ENCODE measurements at places on chromosomes 2 and 18. TPM values are rescaled to one million over a fixed set of nuclear protein-coding genes. Genes with fewer than 3 reads are reported as not detected.

- DNase-seq: no peak
Measured at GRCh38 chr2:43312755-43313641, 86.6 kb upstream of the ZFP36L2 start.

GRCh38 chr2:101371636-101372035, 15.7 kb downstream of the CREG2 start:
- DNase-seq: no peak

DNA sequence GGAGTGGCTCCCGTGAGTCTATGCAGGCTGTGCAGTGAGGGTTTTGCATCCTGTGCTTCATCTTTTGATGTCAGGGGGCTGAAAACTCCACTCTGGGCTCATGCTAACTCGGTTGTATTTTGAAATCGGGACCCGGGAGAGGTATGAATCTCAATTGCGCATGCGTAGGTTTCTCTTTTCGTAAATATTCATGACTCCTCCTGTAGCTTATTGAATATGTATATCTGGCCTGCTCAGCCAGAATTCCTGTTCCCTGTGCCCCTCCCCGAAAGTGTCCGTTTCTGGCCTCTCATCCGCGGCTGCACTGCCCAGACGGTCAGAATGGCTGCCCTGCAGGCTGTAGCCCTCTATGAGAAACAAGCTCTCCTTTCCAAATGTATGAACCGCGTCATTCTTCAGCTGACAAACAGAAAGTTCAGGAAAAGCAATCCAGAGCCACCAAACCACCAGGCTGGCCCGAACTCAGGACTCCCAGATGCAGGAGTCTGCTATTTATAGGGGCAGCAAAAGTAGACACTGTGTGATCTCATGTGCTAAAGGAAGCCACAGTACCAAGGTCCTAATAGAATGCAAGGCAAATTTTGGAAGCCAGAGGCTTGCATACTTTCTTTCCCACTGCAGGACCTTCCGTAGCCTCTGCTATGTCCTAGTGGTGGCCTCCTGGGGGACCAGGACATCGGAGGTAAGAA, 41.7 kb downstream of the AKAIN1 start:
- no peak for DNase-seq

DNA sequence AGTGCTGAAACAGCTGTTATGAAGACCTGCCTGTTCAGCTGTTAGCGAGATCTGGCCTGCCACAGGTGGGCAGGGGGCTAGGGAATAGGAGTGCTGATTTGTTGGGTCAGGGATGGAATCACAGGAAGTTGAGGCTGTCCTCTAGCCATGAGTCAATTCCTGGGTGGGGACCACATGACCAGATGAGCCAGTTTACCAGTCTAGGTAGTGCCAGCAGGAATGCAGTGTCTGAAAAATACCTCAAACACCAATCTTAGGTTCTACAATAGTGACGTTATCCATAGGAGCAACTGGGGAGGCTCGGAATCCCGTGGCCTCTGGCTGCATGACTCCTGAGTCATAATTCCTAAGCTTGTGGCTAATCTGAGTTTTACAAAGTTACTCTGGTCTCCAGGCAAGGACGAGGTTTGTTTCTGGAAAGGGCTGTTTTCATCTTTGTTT, 44.9 kb downstream of the DYSF start:
- no peak for DNase-seq

GRCh38 chr2:239106966-239107365, 259.1 kb downstream of the TWIST2 start:
- DNase-seq: no peak

DNA sequence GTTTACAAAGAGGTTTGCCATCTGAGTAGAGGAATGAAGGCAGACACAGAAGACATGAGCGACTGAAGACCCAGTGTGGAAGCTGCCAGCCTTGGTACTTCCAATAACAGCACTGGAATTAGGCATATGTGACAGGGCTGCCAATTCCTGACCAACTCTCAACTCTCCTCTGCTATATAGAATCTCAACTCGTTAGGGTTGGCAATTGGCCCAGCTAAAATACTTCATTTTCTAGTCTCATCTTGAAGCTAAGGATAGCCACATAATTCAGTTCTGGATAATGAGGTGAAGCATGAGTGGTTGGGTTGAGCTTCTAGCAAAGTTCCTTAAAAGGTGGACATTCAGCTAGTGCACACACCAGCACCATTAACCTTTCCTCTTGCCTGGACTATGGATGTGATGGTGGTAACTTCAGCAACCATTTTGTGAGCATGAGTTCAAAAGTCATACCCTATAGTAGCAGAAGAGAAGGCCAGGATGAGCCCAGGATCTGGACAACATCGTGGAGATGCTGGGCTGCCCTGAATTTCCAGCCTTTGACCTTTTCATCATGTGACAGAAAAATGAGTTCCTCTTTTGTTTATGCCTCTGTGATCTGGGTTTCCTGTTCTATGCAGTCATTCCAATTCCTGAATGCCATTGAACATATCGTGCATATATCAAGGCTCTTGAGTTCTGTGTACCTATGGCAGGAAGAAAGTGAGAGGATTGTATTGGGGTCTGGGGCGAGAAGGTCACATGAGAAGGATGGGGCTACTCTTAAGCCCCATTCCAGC, 68.1 kb upstream of the HAAO start:
- DNase-seq: no peak

- peak; percentile 36 for DNase-seq
Measured at GRCh38 chr2:71530641-71531332, 77.4 kb downstream of the DYSF start.

GRCh38 chr2:133600266-133600928, 32.1 kb upstream of the NCKAP5 start:
- DNase-seq: no peak

DNA sequence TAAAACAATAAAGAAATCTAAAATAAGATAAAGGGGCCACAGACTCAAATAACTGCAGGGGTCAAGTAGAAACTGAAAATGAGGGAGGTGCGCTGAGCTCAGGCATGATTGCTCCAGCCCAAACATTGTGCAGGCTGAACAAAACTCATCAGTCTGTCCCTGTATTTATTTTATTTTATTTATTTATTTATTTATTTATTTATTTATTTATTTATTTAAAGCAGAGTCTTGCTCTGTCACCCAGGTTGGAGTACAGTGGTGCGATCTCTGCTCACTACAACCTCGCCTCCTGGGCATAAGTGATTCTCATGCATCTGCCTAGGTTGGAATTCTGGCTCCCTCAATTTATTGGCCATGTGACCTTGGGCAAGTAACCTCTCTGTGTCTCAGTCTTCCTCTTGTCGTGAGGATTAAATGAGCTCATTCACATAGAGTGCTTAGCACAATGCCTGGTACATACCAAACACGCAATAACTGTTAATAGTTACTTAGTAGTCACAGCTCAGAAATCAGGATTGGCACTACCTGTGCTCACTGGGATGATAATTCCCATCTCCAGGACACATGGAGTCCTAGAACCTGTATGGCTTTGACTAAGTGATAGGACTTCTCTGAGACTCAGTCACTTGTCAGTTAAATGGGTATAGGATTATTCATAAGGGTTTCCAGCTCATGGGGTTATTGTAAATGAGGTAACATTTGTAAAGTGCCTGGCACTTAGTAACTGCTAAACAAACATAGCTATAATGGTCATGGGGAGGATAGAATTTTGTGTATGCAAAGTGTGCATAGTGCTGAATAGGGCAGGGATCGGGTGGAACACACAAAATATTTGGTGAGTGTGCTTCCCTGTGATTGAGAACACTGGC, 6.0 kb downstream of the SPEG start:
- no peak for DNase-seq

- no peak for DNase-seq
Measured at GRCh38 chr2:25529034-25529433, 144.3 kb downstream of the DTNB start.

- no peak for DNase-seq
Measured at GRCh38 chr18:42915299-42915698, 200.2 kb downstream of the RIT2 start.

- DNase-seq: no peak
Measured at GRCh38 chr2:163248376-163249253, 410.0 kb upstream of the KCNH7 start.

GRCh38 chr2:9821805-9822445, 21.3 kb upstream of the TAF1B start:
- no peak for DNase-seq

DNA sequence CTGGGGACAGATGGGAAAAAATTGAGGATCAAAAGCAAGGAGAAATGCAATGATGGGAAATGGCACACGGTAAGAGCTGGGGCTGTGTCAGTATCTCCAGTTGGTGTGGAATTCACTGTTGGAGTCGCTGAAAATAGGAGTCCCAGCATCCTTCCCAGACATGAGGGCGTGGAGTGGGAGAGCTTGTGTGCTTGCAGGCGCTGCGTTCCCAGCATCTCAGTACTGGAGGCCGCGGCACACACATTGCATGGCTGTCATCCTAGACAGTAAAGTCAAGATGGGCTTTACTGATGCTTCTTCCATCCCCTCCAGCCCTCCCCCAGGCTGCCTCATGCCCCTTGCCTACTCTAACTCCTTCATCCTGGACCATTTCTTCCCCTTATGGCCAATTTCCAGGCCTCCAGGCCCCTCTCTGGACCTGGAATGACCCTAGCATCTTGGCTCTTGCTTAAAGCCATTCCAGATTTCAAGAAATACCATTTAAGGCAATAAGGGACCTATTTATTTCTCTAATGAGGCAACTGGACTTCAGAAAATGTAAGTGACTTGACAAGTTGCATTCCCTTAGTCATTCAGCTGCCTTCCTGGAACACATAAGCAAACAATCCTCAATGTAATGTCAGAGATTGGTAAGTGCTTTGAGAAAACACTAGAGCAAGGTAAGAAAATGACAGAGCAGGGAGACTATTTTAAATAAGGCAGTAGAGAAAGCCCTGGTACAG, 70.5 kb upstream of the TTC39C start:
- DNase-seq: no peak

DNA sequence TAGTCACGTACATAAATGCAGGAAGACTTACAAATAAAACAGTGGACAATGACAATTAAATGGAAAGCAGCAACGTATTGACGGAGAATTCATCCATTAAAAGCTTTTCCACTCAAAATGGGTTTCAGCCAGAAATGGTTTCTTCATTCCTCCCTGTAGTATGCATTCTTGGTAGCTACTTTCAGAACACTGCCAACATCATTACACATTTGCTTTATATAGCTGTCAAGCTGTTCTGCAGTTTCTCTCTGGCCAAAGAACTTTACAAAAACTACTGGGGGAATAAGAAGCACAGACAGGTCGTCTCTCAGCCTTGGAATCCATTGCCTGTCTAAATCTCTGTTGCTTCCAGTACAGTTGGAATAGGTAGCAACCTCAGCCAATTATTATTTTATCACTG, 84.1 kb upstream of the NCKAP5 start:
- DNase-seq: no peak

DNA sequence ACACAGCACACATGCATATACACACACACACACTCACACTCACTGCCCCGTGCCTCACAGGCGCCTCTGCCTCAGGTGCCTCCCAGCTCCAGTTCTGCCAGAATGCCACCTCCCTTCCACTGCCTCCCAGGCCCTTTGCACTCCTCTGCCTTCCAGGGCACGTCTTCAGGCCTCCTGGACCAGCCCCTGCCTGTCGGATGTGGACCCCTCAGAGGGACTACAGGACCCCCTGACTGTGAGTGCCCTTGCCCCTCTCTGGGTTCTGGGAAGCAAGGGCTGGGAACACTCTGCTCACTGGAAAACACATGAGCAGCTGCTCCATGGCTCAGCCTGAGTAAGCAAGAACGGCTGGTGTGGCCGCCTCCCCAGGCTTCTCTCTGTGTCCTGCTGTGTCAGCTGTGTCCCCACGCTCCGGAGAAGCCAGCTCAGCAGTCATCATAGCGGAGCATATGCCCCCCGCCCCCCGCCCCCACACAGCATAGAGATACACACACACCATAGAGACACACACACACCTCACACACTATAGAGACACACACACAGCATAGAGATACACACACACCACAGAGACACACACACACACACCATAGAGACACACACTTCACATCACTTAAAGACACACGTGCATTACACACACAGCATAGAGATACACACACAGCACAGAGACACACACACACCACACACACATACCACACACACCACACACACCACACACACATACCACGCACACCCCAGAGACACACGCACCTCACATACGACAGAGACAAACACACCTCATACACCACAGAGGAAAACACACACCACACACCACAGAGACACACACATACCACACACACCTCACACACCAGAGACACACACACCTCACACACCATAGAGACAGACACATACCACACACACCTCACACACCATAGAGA, 271.3 kb downstream of the CYRIA start:
- no peak for DNase-seq

DNA sequence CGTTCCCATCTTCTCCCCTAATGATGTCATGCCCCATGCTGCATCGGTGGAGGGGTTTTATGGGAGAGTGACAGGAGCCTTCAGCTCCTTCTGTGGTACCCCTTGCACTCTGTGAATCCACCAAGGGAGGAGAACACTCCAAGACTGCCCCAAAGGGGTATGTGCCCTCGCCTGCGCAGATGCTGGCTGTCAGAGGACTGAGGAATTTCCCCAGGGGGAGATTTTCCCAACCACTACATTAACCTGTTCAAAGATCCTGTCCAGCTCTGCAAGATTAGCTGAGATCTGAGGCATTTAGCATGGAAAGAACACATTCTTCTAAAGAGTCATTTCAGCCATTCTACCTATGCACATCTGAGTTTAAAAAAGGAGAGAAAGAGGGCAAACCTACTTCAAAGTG, 143.2 kb upstream of the ITGA6 start:
- DNase-seq: no peak

DNA sequence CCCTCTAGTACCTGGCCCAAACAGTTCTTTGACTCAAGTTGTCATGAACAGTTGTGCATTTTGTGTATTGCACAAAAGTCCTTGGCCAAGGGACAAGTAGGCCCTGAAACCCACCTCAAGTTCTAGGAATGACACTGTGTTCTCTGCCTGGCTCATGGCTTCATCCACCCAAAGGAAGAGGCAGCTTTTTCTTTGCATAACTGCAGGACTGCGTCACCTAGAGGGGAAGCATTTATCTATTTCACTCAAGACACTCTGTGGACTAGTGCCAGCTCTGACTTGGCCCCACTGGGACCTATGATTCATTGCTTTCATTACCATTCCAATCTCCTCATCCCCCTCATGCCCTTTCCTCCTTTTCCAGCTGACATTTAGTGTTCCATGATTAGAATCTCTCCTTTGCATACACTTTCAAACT, 119.3 kb upstream of the SIX2 start:
- no peak for DNase-seq

DNA sequence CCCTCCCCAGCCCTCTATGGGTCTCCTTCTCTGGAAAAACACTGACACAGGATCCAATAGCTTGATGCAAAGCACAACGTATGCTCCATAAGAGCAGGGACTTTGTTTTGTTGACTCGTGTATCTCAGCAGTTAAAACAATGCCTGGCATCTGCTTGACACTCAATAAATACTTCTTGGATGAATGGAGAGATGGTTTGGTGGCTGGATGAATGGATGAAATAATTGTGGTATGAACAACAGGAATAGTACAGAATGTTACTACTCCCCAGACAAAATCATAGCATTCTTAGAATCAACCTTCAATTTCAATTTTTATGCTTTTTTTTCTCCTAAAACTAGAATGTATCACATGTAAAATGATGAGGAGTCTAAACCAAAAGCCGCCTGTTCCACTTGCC, 57.4 kb downstream of the KCNE4 start:
- DNase-seq: no peak

GRCh38 chr2:1907291-1907690, 163.0 kb upstream of the PXDN start:
- no peak for DNase-seq

Gene RRM2
- 1.3 TPM for total RNA-seq

Gene TOGARAM2
- total RNA-seq: 0.14 TPM

Gene LAMA1
- 0.12 TPM for total RNA-seq

Gene FOXI3
- total RNA-seq: not detected

Gene GALNT3
- 1.6 TPM for total RNA-seq

Gene ITPRIPL1
- total RNA-seq: 1.2 TPM

Gene E2F6
- total RNA-seq: 8.1 TPM
